ENCODE measurements at places on chromosomes 4 and X.

DNA sequence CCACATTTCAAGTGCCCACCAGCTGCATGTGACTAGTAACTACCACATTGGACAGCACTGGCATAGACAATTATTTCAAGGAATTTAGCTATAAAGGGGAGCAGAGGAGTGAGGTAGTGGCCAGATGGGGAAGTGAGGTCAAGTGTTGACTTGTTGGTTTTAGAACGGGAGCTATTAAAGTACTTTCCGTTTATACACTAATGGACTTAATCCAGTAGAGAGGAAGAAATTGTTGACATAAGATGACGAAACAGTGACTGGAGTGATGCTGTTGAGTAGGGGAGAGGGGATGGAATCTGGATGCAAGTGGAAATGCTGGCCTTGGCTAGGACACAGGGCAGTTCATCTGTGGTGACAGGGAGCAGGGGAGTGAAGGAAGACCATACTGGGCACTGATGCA is 154.4 kb downstream of the AMMECR1 start:
- DNase-seq: no peak

- no peak for DNase-seq
Observed at GRCh38 chr4:6447672-6448171, 24.7 kb downstream of the PPP2R2C start.

- no peak for DNase-seq
Observed at GRCh38 chr4:180422989-180423711, 1820.1 kb upstream of the TENM3 start.

DNA sequence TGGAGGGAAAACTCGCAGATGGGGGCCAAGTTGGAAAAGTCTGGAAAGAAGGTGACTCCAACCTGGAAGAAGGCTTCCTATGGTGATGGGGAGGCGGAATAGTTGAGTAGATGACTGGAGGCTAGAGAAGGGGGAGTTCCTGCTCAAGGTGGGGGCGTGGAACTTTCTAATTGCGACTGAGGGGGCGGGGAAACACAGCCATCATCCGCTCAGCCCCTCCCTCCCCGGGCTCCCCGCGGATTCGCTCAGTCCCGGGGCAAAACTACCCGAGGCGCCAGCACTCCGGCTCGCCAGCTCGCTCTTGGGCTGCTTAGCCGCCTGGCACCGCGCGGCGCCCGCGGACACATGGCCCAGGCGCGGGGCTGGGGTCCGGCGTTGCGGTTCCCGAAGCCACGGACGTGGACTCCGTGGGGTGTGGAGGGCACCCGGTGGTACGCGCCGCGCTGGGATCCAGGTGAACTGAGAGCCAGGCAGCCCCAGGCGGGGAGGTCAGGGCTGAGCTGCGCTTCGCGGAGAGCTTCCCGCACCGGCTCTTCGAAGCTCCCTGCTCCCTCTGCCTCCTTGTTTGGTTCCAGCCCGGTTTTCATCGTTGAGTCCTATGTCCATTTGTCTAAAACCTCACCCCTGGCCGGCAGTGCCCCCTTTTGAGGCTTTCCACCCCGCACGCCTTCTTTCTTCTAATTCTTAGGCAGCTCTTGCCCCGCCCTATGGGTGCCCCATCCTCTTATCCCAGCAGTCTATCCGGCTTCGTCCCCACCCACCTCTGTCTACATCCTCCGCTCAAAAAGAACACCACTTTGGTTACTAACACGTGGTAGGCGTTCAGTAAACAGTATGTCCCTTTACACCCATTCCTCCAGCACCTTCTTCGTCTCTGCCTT is 38.9 kb downstream of the STARD8 start:
- peak; percentile 63 for DNase-seq

DNA sequence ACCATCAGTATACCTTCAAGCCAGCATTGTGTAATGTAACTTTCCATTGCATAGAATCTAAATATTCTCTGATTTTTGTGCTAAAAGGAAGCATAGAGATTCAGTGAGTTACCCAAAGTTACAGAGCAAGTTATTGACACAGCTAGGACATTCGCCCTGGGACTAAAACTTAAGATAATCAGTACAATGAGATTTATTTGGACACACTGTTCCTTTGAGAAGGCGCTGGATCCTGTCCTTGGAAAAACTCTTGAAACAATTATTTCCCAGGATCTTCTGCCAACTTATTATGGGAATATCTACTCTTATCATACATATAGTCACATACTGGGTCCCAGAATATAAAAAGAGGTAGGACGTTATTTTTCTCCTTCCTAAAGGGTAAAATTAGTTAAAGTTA is 392.0 kb downstream of the UBE2NL start:
- no peak for DNase-seq

- DNase-seq: no peak
Observed at GRCh38 chrX:120790552-120790951, 85.1 kb downstream of the CT47B1 start.

Data from uterus (tissue), 4 donors.